ENCODE measurements at places on chromosomes 1 and 21.

GRCh38 chr1:212852105-212852688, 4.7 kb upstream of the SPATA45 start:
- DNase-seq, result no peak

GRCh38 chr1:56389813-56390212, 189.6 kb downstream of the PLPP3 start:
- DNase-seq, result no peak

DNA sequence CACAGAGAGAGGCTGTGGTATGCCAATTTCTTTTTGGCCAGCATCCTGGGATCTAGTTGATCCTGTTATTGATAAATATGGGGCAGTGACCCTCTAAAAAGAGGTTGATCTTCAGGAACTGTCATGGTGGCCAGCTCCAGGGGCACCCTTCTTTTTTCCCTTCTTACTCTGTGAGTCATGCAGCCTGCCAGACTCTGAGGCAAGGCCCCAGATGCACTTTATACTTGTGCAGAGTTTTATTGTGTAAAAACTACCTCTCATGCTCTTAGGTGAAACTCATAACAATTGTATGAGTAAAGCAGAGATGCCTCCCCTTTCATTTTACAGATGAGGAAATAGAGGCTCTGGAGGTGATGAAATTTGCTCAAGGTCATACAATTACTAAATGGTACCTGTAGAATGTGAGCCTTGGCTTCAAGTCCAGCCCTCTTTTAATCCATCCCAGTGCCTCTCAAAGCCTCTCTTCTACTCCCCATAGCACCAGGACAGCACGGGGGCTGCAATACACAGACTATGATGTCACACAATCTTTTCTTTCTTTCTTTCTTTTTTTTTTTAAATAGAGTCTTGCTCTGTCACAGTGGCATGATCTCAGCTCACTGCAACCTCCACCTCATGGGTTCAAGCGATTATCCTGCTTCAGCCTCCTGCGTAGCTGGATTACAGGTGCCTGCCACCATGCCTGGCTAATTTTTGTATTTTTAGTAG, 387.8 kb downstream of the KCNH1 start:
- no peak for DNase-seq

DNA sequence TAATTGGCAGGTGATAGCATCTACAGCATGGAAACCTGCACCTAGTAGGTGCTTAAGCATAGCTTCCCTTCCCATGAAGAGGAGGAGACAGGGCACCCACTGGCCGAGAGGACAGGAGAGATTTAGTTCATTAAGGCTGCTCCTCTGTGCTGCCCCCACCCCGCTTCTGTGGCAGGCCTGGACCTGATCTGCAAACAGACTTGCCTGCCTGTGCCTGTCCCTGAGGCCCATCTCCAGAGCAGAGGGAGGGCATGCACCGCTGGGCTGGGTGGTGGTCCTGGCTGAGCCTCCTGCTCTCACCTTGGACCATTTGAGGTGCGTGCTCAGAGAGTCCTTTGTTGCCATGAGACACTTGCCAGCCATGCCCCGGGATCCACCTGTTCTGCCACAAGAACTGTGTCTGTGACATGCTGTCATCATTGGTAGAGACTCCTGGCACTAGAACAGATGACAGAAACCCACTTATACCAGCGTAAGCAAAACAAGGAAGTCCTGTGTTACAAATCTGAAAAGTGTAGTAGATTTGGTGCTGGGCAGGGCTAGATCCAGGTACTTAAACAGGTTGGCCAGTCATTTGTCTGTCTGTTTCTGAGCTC, 55.6 kb downstream of the PTPRF start:
- no peak for DNase-seq

DNA sequence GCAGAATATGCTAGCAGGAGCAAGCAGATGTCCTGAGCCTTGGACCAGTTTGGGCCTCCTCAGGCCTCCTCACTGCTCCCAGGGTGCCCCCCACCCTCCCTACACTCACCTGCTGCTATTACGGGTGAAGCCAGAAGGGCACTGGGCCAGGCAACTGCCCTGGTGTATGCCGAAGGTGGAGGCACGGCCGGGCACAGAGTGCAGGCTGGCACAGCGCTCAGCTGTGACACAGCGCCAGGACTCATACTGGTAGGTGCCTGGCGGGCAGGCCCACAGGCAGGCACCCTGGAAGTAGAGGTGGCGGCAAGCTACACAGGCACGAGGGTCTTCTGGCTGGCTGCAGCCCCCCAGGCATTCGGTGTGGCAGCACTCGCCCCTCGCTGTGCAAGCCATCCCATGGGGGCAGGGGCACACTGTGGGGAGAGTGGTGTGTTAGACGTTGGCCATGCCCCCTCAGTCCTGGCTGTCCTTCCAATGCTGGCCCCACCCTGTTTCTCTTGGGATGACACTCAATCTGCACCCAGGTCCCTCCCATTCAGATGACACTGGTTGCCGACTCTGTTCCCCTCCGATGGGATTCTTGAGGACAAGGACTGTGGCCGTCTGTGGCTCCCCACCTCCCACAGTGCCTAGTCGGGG, 7.0 kb downstream of the INSRR start:
- no peak for DNase-seq

DNA sequence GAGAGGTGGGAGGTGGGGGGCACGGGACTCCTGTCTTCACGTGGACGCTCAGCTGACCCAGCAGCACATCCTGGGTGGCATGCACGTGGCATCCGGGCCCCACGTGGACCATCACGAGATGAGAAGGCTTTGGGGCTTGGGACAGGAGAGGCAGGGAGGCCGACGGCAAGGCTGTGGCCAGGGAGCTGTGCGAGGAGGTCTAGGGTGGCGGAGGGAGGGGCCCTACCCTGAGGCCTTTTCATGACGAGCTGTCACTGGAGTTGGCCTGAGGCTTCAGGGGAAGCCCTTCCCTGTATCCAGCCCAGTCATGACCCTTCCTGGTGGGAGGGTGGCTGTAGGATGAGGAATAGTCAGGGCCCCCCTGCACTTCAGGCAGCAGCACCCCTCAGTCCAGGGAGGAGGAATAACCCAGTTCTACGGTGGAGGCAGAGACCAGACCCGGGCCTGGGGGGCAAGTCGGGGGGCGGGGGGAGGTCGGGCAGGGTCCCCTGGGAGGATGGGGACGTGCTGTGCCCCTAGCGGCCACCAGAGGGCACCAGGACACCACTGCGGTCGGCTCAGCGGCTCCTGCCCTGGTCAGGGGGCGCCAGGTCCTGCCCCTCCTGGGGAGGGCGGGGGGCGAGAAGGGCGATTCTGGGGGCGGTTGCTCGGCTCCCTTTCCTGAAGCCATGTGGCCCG, 2.0 kb upstream of the PERM1 start:
- no peak for DNase-seq

GRCh38 chr1:59595774-59596173, 219.0 kb upstream of the HOOK1 start:
- DNase-seq, result no peak

DNA sequence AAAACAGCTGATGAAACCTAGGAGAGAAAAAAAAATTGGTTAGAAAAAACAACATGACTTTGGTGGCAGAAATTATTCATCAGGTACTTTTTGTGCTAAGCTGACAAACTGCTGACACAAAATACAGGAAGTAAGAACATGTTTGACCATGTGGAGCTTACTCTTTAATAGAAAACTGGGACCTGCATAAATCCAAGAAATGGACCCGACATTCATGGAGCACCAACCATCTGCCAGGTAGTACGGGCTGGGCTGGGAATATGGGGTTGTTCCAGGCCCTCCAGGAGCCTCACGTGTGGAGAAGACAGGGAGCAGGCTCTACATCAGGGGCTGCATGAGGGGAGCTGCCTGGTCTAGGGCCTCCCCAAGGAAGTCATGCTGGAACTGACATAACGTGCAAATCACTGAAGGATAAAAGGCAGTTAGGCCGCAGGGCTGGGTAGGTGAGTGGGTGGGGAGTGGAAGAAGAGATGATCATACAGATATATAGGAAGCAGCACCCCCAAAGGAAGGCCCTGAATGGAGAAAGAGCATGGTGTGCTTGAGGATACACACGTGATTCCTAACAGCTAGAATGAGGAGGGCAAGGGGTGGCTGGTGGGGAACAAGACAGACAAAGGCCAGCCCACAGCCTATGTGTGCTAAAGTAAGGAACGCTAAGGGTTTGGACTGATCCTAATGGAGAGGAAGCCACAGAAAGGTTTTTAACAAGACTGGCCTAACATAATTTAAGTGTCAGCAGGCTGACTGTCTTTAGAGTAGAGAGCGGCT, 26.1 kb downstream of the CD58 start:
- DNase-seq, result no peak

DNA sequence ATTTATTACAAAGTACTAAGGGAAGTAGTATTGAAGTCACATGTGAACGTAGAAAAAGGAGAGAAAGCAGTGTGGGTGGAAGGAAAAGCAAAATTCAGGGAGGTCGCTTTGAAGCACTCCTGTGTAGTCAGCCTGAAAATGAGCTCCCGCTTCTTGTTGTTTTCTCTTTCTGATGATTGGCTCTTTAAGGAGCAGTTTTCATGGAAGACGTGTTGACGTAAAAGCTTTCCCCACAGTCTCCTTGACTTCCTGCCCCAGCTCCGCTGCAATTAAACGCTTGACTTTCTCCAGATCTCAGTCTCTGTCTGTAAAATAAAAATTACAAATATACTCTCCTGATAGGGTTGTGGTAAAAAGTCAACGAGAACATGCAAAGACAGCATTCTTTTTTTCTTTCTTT, 661.5 kb upstream of the ZP4 start:
- DNase-seq, result no peak

- DNase-seq, result no peak
Measured at GRCh38 chr1:229107304-229107815, 163.6 kb upstream of the RAB4A start.

DNA sequence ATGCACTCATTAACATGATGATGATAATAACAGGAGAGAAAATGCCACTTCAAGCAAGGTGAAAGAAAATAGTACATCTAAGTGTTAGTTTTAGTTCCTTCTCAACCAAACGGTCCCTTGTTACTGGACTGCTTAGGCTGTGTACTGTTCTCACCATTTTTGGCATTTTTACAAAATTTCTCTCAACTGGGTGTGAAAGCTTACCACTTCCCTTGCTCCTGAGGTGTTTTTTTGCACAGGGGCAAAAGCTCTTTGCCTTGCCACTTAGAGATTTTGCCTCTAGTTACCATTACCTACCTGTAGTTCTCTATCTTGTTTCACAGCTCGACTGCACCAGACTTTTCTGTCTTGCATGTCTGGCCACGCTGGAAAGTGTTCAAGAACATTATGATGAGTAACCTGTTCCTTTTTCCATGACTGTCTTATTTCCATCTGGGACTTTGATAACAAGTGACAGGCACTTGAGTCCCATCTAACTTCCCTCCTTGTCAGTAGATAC, 10.7 kb downstream of the NEK7 start:
- no peak for DNase-seq

DNA sequence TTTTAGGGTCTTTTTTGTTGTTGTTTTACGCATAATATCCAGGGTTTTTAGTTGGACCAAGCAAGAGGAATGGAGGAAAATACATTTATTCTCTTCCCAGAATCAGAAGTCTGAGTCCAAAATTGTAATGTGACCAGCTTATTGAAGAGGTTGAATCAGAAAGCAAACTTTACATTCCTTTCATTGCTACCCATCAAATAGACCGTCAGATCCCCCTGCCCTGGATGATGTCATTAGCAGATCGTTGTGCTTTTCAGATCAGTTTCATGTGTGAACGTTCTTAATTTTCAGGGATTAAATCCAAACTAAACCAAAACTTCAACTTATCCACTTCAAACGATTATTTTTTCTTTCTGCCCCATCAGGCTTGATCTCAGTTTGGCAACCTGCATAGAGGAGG, 85.7 kb upstream of the NGF start:
- peak; percentile 26 for DNase-seq

Data from fibroblast of skin of left biceps (primary cell).